Left kidney (tissue), 8 donors: ENCODE measurements at places on chromosomes 2 and 18. TPM values are rescaled to one million over a fixed set of nuclear protein-coding genes. Genes with fewer than 3 reads are reported as not detected.

DNA sequence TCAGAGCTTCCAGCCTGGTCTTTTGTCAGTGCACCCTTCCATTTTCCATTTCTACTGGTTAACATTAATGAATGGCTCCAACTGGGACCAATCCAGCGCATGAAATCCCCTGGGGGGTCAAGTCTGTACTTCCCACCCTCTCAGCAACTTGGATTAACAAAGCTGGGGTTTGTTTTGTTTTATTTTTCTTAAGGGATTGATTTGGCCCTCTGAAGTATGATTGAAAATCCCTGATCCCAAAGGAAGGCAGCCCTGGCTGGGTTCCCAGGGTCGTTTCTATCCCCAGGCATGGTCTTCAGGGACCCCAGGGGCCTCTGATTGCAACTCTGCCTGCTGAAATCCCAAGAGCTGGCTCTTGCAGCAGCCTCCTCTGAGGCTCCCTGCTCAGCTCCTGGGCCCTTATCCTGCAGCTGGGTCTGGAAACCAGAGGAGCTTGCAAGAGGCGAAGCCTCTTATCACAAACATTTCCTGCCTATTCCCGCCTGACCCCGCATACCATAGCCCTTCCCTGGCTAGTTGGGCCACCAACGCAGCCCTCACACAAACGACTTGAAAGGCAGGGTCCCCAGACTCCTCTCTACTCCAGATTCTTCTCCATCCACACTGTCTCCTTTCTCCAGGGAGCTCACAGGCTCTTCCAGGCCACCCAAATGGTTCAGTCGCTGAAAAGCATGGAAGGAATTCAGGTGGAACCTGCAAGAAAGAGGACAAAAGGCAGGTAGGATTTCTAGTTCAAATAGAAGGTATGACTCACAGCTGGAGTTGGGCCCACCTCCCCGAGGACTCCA lies 109.7 kb upstream of the PKDCC start:
- no peak for DNase-seq

- DNase-seq = no peak
These were observed 43.6 kb downstream of the VPS54 start for GRCh38 chr2:63975437-63976124.

DNA sequence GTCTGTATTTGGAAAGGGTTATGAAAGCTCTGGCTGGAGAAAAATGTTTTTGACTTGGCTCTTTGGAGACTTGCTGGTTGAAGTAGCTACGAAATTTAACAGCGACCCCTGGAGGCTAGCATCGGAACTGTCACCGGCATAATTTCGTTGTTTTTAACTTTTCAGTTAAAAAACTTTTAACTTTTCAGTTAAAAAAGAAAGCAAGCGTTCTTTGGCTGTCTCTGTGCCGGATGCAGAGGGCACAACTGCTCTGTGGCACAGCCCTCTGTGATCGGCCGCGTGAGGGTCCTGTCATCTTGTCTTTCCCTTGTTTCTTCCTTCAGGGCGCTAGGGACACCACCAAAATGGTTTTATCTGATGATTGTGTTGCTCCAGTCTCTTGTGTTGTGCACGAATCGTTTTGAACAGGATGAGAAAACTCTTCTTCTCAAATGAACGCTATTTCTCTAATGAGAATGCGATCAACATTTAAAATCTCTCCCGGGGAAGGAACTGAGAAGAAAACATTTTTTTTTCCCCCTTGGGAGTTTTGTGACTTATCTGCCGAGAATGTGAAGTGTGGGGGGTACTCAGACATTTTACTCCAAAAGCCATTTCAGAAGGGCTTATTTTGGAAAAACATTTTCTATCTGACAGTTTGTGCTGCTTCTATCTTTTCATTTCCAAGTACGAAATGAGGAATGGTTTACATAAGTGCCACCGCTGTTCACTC lies 57.1 kb downstream of the ADCYAP1 start:
- peak; percentile 33 for DNase-seq

DNA sequence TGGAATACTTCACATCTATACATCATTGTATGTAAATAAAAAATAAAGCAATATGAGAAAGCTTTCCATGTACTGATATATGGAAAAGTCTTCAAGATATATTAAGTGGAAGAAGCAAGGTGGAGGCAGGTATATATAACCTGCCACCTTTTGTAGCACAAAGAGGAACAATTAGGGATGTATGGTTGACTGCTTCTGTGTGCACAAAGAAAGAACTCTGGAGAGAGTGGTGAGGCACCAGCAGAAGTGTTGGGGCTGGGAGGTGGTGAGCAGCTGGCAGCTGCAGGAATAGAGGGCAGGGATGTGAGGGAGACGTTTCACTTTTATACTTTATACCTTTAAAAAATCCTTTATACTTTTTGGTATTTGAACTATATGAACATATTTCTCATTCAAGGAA lies 26.1 kb downstream of the KIF5C start:
- no peak for DNase-seq

GRCh38 chr2:123015186-123015585 lies 1009.9 kb upstream of the CNTNAP5 start:
- no peak for DNase-seq

DNA sequence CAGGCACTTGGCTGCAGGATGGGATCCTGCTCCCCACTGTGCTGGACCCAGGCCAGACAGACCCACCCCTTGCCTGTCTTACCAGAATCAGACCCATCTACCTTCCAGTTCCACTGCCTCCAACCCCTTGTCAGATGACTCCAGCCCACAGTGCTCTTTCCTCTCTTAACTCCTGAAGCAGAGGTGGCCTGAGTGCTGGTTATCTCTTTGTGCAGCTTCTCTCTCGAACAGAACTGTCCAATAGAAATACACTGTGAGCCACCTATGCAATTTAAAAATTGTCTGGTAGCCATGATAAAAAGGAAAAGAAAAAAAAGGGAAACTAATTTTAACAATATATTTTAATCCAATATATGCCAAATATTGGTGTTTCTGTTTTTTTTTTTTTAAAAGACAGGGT lies 160.2 kb upstream of the SMAD2 start:
- DNase-seq = no peak

DNA sequence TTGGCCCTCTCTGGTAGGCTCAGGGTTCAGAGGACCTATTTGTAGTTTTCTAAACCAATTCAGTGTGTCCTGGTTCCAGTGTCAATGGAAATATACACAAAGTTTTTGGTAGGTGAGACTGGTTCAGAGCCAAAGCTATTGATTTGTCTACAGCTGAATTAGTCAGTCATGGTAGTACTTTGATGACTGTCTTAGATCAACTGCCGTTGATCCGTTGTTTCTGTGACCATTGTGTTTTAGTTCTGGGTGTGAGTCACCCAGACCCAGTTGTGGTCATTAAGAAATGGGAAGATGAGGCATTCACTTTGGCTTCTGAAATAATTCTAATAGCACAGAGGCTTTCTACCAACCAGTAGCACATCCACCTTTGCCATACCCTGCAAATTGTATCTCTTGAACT lies 16.0 kb upstream of the RPE start:
- DNase-seq = no peak

- DNase-seq = no peak
These were observed 320.0 kb downstream of the FSIP2 start for GRCh38 chr2:186058614-186059013.

DNA sequence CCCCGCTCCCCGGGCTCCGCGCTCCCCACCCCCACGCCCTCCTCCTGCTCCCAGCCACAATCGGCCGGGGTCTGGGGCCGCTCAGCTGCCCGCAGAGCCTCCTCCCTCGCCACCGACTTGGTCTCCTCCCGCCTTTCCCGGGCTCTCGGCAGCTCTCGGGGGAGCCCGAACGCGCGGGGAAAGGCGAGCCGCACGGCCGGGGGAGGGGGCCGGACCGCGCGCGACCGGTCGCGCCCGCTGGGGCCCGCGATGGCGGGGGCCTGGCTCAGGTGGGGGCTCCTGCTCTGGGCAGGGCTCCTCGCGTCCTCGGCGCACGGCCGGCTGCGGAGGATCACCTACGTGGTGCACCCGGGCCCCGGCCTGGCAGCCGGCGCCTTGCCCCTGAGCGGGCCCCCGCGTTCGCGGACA lies 327 bp downstream of the LTBP1 start:
- no peak for DNase-seq

DNA sequence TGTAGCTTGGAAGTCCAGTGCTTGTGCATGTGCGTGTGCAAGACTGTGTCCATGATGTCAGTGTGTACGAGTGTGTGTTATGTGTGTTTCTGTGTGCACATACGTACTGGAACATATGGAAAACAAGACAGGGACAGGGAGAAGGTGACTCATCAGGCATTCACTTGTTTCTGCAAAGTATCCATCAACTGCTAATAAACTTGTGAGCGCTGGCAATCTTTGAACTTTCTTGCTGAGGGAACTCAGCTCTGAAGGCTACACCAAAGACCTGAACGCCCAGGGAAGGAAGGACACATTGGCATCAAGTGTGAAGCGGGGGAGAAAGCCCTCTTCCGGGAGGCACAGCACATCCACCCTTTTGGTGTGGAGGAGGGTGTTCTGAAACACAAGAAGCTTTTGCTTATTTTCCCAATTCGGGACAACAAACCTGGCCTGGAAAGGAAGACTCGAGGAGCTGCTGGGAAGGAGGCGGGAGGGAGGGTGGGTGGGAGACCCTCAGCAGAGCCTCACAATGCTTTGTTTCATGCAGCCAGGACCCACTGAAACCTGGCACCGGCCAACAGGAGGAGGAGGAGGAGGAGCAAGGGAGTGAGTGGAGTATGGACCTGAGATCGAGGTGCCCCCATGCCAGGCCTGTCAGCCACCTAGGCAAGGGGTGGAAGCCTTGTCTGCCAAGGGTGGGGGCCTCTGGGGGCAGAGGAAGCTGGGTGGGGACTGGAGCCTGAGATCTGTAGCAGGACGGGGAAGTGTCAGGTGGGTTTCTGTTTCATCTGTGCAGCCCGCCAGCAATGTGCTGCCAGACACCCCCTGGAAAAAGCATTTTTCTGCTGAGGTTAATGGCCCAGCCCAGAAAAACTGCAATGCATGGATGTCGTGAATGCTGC lies 26.8 kb downstream of the SMAD7 start:
- no peak for DNase-seq

- DNase-seq = no peak
These were observed 100.6 kb downstream of the ANTXR1 start for GRCh38 chr2:69113627-69114026.

DNA sequence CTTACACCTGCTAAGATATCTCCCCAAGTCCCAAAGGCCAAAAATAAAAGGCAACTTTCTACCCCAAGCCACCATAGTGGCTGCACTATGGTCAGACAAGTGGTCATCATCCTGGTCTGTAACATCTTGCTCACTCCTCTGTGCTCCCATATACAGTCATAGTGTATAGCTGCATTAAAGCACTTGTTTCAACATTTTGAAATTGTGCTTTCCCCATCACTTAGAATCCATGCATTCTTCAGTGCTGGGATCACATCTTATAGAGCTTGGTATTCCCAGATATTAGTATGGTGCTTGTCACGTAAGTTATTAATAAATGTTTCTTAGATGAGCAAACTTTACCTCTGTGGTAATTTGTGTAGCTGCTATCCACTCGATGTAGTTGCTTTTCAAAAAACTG lies 40.4 kb upstream of the CDC42EP3 start:
- no peak for DNase-seq

DNA sequence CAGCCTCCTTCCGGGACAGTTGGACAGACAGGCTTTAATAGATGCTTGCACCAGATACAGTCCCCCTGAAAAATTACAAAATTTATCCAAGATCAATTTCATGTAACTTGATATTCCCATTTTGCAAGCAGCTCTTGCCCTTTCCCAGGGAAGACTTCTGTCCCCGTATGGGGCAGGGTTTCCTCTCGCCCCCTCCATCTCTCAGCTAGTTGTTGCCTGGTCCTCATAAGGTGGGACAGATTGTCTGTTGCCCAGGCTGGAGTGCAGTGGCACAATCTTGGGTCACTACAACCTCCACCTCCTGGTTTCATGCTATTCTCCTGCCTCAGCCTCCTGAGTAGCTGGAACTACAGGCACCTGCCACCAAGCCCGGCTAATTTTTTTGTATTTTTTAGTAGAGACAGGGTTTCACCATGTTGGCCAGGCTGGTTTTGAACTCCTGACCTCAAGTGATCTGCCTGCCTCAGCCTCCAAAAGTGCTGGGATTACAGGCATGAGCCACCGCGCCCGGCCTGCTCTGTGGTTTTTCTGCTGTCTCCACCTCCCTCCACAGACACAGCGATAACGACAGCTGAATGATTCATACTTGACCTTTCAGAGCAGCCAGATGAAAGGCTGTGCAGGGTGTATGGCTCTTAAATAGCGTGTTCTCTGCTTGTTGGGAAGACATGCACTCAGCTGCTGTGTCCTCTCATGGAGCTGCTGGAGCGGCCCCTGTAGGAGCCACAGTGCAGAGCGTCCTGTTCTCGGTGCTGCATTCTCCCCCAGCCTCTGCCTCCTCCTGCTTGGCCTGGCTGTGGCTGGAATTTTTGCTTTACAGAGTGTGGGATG lies 61.4 kb downstream of the TTC39C start:
- no peak for DNase-seq

DNA sequence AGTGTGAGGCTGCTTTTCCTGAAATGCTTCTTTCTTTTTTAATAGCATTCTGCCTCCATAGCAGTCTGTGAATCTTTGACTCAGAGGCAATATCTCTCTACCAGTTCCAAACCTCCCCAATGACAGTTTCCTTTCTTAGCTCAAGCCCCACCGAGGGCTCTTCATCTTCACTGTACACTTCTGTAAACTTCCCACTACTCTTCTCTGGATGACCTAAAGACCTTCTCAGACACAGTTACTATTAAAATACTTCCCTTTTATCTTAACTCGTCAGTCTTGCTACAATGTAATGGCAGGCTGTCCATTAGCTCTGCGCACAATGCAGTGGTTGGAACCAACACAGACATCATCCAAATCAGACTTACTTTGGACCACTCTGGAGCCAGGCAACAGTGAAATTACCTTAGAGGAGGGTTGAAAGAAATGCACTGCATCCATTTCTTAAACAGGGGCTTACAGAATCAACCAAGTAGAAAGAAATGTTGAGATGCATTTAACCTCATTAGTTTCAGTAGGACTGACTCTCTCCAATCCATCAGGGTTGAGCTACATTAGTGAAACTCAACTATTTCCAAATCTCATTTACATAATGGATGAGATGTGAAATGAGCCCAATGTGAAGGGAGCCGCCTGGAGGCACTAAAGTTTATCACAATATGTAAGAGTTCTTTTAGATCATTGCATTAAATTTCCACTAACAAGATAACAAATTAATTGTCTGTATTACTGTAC lies 343.8 kb downstream of the SETBP1 start:
- no peak for DNase-seq

Gene COLEC11
- 3.4 TPM for polyA plus RNA-seq

Gene KCNG3
- 1.1 TPM for polyA plus RNA-seq

Gene EGR4
- not detected for polyA plus RNA-seq

Gene TEKT4
- polyA plus RNA-seq = 0.20 TPM

Gene SERPINB11
- not detected for polyA plus RNA-seq

Gene TSPYL6
- 0.13 TPM for polyA plus RNA-seq

Gene FEV
- not detected for polyA plus RNA-seq

Gene PLB1
- 1.2 TPM for polyA plus RNA-seq

Gene C2orf68
- 75.9 TPM for polyA plus RNA-seq

Gene HRH4
- 0.17 TPM for polyA plus RNA-seq

Gene CERKL
- 20.3 TPM for polyA plus RNA-seq

Gene YPEL5
- 128 TPM for polyA plus RNA-seq
